ENCODE measurements at places on chromosomes 3 and 15.

DNA sequence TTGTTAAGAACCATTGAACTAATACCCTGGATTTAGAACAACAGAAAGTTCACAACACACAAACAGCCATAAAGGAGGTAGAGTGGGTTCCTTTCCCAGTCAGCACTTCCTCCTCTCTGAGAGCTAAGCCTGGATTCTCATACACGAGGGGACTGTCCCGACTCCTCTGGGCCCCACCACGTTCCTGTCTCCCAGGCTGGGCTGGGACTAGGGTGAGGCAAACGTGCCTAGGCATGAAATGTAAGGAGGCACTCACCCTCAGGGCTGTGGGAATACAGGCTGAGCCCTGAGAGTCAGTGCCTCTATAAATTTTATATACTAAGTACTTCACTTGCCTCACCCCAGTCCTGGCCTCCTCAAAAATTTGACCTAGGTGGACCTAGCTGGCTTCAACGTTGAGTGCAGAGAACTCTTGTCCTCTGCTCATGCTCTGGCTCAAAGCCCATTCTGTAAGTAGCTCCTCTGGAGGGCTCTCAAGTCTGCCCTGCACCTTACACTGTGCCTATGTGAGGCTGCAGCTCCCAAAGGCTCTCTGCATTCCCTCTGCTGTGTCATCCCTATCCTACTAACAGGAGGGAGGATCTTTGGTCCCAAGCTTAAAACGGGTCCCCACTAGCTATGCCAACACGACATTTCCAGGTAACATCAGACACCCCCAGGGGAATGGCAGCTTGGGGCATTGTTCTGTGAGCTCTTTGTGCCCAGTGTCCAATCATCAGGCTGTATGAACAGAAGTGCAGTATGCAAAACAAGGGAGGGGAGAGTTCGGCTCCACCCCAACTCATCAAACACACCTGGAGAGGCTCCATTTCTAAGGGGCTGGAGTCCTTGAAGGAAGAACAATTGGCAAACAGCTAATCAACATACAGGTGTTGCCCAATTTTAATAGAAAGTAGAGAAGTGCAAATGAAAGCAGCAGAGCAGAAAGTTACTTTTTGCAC is 233.2 kb downstream of the RPLP1 start:
- DNase-seq: no peak

- DNase-seq: no peak
These were observed 2.5 kb downstream of the KLF13 start for GRCh38 chr15:31328969-31329639.

DNA sequence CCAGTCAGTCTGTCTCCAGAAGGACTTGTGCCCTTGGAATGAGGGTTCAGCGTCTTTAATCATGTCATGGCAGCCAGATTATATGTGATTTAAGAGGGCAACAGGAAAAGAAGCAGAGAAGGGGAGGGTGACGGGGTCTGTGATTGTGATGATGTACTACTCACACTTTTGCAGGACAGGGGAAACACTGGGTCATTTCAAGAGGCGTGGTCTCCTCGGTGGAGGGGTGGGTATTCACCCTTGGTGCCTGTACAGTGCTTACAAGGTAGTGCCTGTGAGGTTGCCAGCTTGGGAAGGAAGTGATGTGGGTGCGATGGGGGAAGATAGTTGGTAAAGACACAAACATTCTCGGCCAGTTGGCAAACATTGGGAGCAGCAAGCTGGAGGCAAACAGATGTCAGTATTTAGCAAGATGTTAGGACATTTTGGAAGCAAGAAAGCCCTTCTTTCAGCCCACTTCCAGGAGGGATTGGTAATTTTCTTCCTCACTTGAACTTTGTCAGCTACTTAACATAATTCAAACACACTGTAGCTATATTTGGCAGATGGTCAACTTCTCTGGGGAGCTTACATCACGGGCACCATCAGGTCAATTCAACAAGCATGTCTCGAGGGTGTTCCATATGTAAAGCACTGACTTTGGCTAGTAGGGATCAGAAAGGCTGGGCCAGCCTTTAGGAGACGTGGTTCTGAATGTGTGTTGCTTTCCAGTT is 71.4 kb upstream of the ROPN1 start:
- no peak for DNase-seq

DNA sequence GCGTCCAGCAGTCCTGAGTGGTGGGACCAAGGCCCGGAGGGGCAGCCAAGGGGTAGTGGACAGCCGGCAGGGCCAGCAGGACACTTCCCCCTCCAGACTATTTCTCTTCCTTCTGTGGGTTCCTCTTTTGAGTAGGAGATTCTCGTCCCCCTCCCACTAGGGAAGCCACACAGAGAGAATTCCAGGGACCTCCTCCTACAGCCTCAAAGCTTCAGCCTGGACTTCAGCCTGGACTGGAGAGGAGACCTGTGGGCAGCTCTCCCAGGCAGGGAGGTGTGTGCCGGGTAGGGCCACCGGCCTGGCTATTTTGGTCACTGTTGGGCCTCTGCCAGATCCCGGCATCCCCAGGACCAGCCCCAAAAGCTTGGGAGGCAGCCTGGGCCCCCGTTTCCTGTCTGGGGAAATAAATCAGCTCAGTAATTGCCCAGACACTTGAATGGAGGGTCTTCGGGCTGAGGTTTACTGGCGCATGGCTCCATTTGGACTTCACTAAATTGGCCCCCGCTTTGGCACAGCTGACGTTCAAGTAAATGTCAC is 1.3 kb downstream of the SLC6A6 start:
- DNase-seq: no peak

DNA sequence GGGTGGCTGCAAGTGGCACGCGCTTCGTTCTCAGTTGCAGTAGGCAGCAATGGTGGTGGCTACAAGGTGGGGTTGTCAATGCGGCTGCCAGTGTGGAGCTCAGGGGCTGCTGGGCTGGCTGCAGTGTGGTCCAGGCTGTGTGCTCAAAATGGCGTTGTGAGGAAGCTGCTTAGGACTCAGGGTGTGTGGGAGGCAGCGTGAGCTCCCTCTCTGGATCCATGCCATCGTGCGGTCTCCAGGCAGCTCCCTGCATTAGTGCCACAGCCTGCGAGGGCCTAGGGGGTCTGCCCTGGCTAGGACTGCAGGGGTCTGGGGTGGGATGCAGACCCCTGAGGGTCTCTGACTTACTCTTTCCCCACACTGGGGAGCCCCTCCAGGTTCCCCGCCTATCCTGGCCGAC is 397.2 kb downstream of the OCA2 start:
- DNase-seq: no peak

- no peak for DNase-seq
These were observed 9.4 kb upstream of the SUMF1 start for GRCh38 chr3:4476496-4476895.

- DNase-seq: peak; percentile 41
These were observed at the start of gene C3orf80 for GRCh38 chr3:160225176-160226025. TSS of gene C3orf80 (plus strand) at chr3:160225422. CDS start at chr3:160225636, 214 bp downstream.

- no peak for DNase-seq
These were observed 14.0 kb downstream of the CLDN16 start for GRCh38 chr3:190401963-190402362.

GRCh38 chr3:23764407-23764806 is 41.3 kb upstream of the UBE2E1 start:
- no peak for DNase-seq

- DNase-seq: no peak
These were observed 3.4 kb downstream of the KIF23 start for GRCh38 chr15:69417581-69417980.

DNA sequence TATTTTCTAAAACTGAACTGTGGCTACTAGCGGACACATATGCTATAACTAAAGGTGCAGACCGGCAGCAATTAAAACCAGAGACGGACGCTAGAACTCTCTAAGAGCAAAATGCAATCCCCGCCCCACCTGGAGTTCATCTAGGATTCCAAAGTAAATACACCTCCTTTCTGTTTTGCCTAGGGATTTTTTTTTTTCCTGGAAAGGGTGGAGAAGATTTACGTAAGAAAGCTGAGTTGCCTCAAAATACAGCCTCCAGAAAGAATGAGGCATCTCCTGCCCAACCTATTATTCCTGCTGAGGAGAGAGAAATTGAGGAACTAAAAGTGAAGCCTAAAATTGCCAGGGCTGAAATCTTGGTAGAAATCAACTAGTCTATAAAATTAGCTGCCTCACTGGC is 150.2 kb downstream of the TP63 start:
- DNase-seq: no peak

DNA sequence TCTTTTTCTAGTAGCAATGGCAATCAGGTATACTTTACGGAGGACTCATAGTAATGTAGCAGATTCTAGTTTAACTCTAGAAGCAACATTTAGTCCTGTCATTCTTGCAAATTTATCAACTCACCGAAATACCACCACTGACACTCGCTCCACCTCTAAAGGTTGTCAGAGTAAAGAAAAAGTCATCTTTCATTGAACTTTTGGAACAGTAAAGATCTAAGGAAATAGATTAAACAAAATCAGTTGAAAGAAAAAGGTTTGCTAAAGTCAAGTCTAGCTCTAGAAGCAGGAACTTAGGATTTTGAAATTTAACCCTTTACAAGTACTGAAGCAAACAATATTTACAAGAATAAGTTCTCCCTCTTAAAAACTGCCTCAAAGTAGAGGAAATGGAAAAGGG is 8.7 kb downstream of the ATP8B4 start:
- no peak for DNase-seq

- DNase-seq: no peak
These were observed 576 bp upstream of the MB21D2 start for GRCh38 chr3:192918275-192918588.

GRCh38 chr3:140441006-140441405 is 236.9 kb upstream of the TRIM42 start:
- no peak for DNase-seq

DNA sequence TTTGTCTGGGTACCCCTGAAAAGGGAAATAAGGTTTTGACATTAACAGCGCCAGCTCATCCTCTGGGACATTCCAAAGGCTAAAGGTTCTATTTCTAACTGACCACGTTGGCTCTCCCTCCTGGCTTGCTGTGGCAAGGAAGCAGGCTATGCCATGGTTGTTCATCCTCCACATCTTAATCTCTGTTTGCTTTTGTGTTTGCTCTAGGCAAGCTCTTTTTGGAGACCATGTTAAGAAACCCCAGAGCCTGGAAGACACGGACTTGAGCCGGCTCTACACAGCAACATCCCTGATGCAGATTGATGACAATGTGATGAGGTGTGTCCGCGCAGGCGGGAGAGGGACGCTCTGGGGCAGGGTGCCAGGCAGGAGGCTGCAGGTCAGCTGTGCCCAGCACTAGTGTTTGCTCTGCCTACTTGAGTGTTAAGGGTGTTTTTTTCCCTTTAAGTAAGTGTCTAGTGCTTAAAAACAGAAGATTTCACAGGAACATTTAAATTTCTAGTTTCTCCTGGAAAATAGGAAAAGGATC is 33.3 kb downstream of the RLBP1 start:
- DNase-seq: no peak

GRCh38 chr3:16929311-16929710 is 44.6 kb downstream of the PLCL2 start:
- no peak for DNase-seq

GRCh38 chr3:51874889-51875288 is 512 bp downstream of the IQCF5 start:
- no peak for DNase-seq

- DNase-seq: no peak
These were observed 4.5 kb upstream of the IP6K1 start for GRCh38 chr3:49790626-49791411.

DNA sequence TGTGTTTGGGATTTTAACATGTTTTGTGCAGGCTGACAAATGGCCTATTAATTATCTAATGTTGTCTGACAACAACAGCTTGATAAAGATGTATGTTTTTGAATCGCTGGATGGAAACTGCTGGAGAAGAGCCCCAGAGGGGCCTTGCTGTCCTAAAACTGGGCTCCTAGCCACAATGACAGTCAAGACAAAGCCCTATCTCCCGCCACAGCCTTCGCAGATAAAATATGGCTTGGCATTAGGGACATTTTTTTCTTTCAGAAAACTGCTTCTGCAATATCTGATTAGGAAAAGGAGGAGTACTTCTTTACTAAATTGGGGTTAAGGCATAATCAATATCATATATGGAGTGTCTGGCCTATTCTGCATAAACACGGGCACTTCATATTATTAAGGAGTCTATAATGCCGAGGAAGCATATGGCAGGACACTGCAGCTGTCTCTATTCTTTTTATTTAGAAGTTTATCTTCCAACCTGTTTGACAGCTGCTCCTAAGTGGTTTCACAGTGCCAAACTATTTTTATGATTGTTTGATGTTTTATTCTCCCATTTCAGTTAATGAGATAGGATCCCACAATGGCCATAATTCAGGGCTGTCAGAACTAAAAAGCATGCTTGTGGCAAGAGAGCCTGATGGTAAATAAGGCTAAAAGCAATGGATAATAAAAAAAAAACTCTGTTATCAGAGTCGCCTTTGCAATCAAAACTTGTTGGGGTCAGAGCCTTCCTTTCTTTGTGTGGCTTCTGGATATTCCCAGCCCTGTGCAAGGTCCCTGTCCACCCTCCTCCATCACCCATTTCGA is 210.1 kb downstream of the MECOM start:
- DNase-seq: no peak

Measured in activated B cell treated with CpG ODN at 0.5 μM for 24 hours (primary cell).